Stimulated activated CD8-positive, alpha-beta memory T cell treated with anti-CD3 and anti-CD28 coated beads, Interleukin-7, amount 100 ng/mL, for 1 hour (primary cell): ENCODE measurements at places on chromosomes 7 and 10.

GRCh38 chr7:129790136-129790535 lies 162.6 kb downstream of the UBE2H start:
- DNase-seq: no peak

GRCh38 chr10:120051671-120052070 lies 159.1 kb downstream of the SEC23IP start:
- DNase-seq: no peak

DNA sequence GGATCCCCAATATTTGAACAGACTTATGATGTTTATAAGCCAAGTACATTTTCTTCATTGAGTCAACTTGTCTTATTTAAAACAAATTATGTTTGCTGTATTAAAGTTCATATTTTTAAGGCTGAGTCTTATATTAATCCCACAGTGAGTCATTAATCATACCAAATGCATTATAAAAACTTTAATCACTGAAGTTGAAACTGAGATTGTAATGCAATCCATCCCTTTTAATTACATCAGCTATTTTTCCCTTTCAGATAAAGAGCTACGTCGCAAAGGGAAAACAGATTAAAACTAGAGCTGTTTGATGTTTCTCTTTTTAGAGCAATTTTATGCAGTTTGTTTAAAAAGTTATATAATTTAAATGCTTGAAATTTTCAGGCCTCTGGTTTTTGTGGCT lies 183.0 kb downstream of the ARID5B start:
- DNase-seq: no peak

DNA sequence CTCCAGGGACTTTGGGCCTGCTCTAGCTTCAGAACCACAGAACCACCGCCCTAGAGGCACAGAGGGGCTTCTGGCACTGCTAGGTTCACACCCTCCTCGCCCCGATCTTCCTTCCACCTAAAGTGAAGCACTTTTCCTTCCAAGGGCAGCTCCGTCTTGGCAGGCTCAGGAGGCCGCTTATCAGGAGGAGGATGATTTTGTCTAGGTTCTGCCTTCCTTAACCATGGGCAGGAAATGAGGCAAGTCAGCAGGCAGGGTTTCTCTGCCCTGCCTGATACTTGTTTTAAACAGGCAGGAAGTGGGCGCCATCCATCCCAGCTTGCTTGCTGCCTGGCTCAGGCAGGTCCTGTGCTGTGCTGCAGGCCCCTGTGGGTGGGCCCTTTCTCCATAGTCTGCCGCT lies 8.3 kb upstream of the ATP6V0E2 start:
- peak; percentile 31 for DNase-seq

- no peak for DNase-seq
Observed at GRCh38 chr7:2452074-2452507, 24.1 kb downstream of the GRIFIN start.

DNA sequence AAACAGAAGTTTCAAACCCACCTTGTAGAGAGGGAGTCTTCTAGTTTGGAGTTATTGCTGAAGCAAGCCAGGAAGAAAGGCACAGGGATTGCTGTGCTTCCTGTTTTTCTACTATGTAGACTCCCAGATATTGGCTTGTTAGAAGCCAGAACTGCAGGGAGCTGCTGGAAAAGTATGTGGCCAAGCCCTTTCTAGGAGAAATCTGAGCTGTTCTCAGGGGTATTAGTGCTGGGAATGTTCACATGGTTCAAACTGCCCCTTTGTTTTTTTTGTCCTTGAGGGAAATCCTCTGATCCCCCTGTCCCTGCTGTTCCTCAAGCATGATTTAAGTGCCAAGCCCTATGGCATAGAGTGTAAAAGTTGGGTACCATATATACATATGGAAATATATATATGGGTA lies 184.0 kb downstream of the CCDC7 start:
- no peak for DNase-seq

- no peak for DNase-seq
Observed at GRCh38 chr10:1706256-1706655, 31.1 kb downstream of the ADARB2 start.

- no peak for DNase-seq
Observed at GRCh38 chr7:44738051-44738723, 10.5 kb upstream of the ZMIZ2 start.

GRCh38 chr7:74283858-74284447 lies 5.3 kb upstream of the CLIP2 start:
- DNase-seq: no peak

GRCh38 chr7:157558875-157559595 lies 222.2 kb downstream of the DNAJB6 start:
- no peak for DNase-seq

GRCh38 chr10:21724020-21724589 lies 190.1 kb downstream of the MLLT10 start:
- no peak for DNase-seq

DNA sequence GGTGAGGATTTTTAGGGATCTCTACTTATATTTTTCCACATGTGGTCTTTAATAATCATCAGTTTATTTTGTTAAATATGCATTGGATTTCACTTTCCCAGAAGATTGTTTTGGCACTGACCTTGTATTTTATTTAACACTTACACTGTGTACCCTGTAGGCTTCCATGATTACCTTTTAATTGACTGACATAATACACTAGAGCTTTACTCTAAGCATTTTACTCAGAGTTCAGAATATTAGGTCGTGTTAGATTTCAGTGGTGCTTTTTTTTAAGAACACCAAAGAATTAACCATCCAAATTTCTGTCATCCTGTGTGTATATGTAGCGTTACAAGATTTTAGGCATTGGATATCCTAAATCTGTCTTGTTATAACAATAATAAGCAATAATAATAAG lies 23.1 kb downstream of the CASD1 start:
- DNase-seq: no peak

- no peak for DNase-seq
Observed at GRCh38 chr7:16455591-16455990, 9.9 kb downstream of the SOSTDC1 start.

DNA sequence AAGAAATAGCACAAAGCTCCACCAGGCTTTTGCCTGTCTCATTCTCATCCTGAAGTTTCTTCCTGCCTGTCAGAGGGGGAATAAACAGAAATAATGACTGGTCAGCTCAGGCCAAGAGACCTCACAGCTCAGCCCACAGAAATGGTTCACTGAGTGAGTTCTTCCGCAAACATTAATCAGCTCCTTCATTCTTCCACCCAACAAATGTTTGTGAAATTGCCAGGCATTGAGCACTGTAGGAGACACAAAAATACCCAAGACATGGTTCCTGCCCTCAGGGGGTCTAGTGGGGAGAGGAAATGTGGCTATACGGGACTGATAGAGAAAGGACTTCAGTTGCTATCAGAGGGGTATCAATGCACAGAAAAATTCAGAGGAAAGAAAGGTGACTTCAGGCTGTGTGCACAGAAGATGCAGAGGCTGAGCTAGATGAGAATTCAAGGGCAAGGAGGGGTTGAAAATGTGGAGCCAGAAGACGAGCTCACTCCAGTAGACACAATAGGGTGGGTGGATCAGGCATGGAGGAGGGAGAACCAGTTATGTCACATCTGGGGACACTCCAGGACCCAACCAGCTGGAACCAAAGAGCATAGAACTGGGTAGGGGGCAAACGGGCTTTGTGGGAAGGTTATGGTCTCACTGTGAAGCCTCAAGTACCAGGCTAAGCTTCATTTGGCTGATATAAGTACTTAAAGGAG lies 20.9 kb downstream of the MYOF start:
- no peak for DNase-seq

- no peak for DNase-seq
Observed at GRCh38 chr10:22133749-22134624, 83.8 kb downstream of the EBLN1 start.

DNA sequence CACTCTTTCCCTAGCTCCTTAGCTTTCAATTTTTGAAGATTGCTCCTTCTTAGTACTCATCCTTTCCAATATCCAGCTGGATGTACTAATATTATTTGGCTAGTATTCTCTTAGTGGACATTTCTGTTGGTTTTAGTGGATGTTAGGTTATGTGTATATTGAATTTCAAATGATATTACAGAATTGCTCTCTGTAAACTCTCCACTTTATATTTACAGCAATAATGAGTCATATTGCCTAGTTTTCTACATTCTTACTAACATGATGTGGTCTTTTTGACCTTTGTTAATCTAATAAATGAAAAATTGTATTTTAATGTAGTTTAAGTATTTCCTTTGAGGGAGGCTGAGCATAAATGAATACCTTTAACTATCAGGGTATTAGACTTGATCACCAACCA lies 69.4 kb downstream of the BICC1 start:
- DNase-seq: no peak

- no peak for DNase-seq
Observed at GRCh38 chr7:732094-732541, 5.0 kb upstream of the PRKAR1B start.

DNA sequence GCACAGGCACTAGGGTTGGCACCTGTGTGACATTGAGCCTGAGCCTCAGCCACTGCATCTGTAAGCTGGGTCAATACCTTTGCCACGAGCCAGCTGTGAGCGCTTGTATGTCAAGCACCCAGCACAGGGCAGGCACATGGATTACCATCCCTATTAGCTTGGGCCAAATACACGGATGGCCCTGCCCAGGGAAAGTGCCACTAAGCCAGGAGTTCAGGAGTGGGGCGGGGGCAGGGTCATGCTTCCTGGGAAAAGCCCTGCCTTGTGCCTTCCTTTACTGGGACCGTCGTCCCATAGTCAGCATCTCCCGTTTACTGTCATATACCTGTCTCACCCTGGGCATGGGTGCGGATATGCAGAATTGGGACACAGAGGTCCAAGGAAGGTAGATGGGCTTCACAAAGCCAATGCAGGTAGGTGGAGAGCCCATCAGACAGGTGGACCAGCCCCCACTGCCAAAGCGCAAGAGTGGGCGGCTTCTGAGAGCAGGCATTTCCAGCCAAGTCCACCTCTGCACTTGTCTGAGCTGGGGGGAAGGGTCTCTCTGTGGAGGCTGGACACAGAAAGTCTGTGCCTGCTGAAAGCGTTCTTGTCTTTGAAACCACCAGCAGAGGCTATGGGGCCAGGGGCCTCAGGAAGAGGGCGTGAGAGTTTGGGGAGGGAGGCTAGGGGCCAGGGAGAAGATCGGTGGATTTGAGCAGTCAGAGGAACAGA lies 72.6 kb downstream of the VWA2 start:
- DNase-seq: no peak
